ENCODE measurements at places on chromosomes 2 and 18. TPM values are rescaled to one million over a fixed set of nuclear protein-coding genes. Genes with fewer than 3 reads are reported as not detected.
A peak's percentile ranks its signal among the peaks of the same experiment; 100 is the strongest.

DNA sequence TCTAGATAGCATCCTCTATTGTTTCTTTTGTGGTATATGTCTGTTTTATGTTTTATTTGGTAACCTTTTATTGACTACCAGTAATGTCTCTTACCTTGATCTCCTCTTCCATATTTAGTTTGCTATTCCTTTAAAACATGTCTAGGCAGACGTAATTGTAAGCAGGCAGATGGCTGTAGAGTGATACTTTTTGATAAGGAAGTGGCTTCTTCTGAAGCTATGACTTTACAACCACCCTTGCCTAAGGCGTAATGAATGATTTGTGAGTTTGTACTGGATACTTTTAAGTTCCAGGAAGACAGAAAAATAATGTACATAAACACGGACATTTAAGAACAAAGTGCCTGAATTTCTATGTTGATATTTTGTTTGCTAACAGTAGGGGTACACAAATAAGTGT, 85.6 kb downstream of the ZNF804A start:
- DNase-seq, result no peak

- no peak for DNase-seq
Measured at GRCh38 chr2:233209117-233209532, 42.3 kb upstream of the ATG16L1 start.

- no peak for DNase-seq
Measured at GRCh38 chr2:3871002-3871401, 167.6 kb downstream of the DCDC2C start.

GRCh38 chr2:696463-696862, 19.3 kb upstream of the TMEM18 start:
- no peak for DNase-seq

DNA sequence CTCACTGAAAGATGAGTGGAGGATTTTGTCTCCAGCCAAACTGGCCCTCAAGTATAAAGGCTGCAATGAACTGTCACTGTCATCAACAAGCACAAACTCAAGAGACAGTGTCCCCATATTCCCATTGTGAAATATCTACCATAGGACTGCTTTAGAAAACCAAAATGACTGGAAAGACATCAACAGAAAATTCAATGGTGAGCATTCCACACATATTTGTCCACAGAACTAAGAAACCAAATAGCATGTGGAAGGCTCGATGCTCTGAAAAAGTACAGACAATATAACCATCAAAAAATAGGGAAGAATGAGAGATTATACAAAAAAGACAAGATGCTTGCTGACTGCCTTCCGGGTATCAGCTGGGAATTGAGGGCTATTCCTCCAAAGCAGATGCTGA, 37.6 kb downstream of the TGFBRAP1 start:
- DNase-seq, result no peak

DNA sequence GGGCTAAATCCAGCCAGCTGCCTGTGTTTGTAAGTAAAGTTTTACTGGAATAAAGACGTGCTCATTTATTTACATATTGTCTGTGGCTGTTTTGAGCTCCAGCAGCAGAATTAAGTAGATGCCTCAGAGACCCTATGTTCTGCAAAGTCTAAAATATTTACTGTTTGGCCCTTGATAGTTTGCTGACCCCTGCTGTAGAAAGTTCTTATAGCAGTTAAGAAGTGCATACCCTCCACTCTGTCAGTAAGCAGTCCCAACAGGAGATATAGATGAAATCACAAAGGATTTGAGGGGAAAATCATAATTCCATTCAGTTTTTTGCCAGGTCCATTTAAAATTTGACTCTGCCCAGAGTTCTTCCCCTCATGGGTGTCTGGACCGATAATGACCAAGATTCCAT, 50.1 kb upstream of the ITM2C start:
- peak; percentile 55 for DNase-seq

- DNase-seq, result peak; percentile 2
Measured at GRCh38 chr2:13193075-13193474, 476.3 kb downstream of the TRIB2 start.

- no peak for DNase-seq
Measured at GRCh38 chr2:239711911-239712570, 311.2 kb upstream of the HDAC4 start.

GRCh38 chr18:32277549-32277948, 87.7 kb downstream of the MEP1B start:
- no peak for DNase-seq

DNA sequence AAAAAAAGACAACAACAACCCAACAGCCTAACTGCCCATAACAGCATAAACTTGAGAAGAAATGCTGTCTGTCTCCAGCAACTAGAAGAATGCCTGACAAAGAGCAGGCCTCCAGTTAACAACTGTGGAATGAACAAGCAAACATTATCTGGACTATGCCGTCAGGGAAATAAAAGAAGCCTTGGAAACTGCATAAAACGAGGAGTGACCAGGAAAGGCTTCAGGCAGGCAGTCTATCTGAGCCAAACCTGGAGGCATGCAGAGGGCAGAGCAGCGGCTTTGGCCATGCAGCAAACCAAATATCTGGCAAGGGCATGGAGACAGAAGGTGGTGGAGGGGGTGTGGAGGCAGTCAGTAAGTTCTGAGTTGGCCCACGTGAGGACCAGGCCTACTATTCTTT, 11.1 kb downstream of the HES6 start:
- DNase-seq, result no peak

GRCh38 chr2:145845207-145845894, 1325.4 kb upstream of the ZEB2 start:
- no peak for DNase-seq

DNA sequence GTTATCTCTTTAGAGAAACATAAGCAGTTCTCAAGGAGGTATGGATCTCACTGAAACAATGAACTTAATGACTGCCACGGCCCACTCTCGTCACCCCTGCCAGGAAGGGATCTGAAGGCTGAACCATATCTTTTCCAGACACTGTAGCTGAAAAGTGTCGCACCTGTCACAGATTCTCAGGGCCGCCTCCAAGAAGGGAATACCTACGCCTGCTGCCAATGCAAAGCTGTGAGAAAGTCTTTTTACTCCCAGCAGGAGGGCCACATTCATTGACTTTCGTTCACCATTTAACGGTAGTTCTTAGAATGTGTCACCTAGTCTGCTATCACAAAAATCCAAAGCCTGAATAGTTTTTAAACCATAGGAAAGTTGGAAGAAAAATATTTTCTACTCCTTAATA, 66.7 kb upstream of the SH3BP4 start:
- no peak for DNase-seq

GRCh38 chr2:8684540-8684877, 2.7 kb downstream of the ID2 start:
- peak; percentile 14 for DNase-seq

DNA sequence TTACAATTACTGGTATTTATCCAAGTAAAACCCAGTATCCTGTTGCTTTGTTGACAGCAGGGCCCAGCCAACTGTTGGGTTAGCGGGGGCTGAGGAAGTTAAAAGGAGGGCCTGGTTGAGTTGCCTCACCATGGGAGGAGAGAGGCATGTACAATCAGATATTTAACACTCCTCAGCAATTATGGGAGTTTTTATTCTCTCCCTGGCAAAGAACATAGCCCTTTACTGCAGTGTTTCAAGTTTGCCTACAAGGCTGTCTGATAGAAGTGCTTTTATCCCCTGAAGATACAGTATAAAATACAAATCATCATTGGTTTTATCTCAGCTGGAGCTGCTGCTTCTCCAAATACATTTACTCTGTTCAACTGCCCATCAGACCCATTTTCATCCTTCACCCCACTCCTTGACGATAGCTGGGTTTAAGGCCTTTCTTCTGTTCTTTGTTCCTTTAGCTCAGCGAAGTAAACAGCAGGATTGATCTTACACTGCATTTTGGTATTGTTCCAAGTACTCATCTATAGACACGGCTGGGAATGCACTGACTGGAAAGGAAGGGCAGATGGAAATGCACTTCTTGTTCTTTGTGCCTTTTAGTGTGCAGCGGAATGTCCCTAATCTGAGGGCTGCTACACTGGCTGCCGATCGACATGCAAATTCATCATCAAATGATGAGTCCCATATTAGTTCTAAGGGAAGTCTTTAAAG, 402.5 kb upstream of the SPRED2 start:
- no peak for DNase-seq

- no peak for DNase-seq
Measured at GRCh38 chr18:55073116-55073515, 113.9 kb upstream of the CCDC68 start.

- DNase-seq, result no peak
Measured at GRCh38 chr2:145935016-145935415, 1415.1 kb upstream of the ZEB2 start.

DNA sequence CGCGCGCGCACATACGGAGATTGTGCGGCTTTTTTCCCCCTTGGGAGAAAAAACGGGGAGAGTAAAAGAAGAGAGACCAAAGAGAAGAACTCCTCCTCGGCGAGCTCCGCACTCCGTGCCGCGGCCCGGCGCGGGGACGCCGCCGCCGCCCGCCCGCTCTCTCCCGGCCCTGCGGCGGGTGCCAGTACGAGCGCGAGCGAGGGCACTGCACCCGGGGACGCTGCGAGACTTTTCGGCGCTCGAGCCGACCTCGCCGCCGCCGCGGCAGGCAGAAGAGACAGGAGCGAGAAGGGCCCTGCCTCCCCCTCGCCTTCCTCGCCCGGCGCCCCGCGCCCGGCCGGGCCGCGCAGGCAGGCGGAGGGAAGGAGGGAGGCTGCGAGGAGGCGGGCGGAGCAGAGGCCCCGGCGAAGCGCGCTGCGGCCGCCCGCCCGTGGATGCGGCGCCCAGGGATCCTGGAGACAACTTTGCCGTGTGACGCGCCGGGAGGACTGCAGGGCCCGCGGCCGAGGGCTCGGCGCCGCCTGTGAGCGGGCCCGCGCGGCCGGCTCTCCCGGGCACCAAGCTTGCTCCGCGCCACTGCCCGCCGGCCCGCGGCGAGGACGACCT, 857 bp upstream of the INHBB start:
- peak; percentile 26 for DNase-seq

GRCh38 chr2:39881494-39881893, 102.4 kb upstream of the THUMPD2 start:
- no peak for DNase-seq

GRCh38 chr2:34474646-34475045, 875.5 kb upstream of the FAM98A start:
- DNase-seq, result no peak

GRCh38 chr2:118269408-118270051, 181.3 kb downstream of the INSIG2 start:
- no peak for DNase-seq

MAB21L4 gene
- not detected for total RNA-seq

HOXD12 gene
- not detected for total RNA-seq

KIAA2012 gene
- total RNA-seq, result not detected

PFN4 gene
- total RNA-seq, result 0.23 TPM

CYS1 gene
- 1.2 TPM for total RNA-seq

GALNT5 gene
- 0.09 TPM for total RNA-seq

ABCB11 gene
- total RNA-seq, result under 0.01 TPM

GALNT3 gene
- 0.34 TPM for total RNA-seq

All from dermis blood vessel endothelial cell (primary cell).